ENCODE measurements at places on chromosomes 7 and 10.

- no peak for DNase-seq
These were observed 7.5 kb upstream of the TECTB start for GRCh38 chr10:112275512-112276245.

GRCh38 chr10:12873172-12873571 is 128.3 kb downstream of the CCDC3 start:
- DNase-seq, result no peak

DNA sequence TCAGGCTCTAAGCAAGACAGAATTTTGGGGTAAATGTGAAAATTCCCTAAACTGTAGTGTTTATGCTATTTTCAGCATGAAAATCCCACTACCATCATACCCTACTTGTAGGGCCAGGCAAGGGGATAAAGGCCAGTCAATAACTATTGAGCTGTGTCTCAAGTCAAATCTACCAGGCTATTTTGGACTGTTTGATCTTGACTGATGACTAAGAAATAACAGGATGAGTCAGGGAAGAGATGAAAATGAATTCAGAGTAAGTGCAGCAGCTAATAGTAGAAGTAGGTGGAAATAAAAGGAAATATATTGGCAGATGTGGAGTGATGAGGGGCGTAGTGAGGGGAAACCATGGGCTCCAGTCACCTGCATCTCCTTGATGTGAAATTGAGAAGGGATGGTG is 225.8 kb upstream of the PHYHIPL start:
- no peak for DNase-seq

- no peak for DNase-seq
These were observed 223.7 kb downstream of the LHFPL3 start for GRCh38 chr7:104552102-104552501.

DNA sequence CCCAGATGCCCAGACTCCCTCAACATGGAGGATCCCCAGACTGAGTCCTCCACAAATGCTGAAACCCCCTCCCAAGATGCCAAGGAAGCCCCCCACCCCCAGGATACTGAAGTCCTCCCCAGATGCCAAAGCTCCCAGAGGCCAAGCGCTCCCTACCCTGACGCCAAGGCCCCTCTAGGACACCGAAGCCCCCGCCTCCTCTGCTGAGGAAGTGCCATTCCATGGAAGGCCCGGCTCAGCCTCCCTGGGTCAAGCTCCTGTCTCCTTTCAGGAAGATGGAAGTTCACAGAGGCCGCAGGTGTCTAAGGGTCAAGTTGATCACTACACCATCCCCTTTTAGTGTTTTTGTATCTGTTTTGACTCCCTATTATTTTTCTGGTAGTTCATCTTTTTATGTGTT is 606.8 kb downstream of the DNAJB6 start:
- DNase-seq, result no peak

Data from activated naive CD4-positive, alpha-beta T cell treated with Interleukin-2 at 50 U/mL for 16 hours (primary cell).